Mesenteric fat pad (tissue), 1 donor: ENCODE measurements at places on chromosomes 7 and 10. TPM values are rescaled to one million over a fixed set of nuclear protein-coding genes. Genes with fewer than 3 reads are reported as not detected.

Gene ALOX5
- total RNA-seq = 36.8 TPM

Gene WIPF3
- 1.4 TPM for total RNA-seq

Gene AKR1E2
- 9.2 TPM for total RNA-seq

Gene CPSF4
- total RNA-seq = 54.7 TPM

GRCh38 chr7:105896407-105896911 lies 20.1 kb upstream of the ATXN7L1 start:
- no peak for DNase-seq

GRCh38 chr10:107418085-107418806 lies 253.7 kb upstream of the SORCS1 start:
- DNase-seq = no peak

DNA sequence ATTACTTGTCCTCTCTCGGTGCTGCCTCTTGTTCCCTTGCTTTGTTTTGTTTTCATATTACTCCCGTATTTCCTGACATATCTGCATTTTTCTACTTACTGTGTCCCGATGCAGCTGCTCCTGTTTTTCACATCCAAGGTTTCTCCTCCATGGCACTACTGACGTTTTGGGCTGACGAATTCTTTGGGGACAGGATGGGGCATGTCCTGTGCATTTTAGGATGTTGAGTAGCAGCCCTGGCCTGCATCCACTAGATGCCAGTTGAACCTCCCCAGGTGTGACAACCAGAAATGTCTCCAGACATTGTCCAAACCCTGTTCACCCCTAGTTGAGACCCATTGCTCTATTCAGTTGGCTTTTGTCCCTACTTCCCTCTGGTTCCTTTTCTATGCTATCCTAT lies 12.4 kb downstream of the ZNF789 start:
- no peak for DNase-seq

- DNase-seq = no peak
These were observed 338.4 kb downstream of the GALNT17 start for GRCh38 chr7:71470326-71470725.

GRCh38 chr7:97039374-97040065 lies 14.9 kb upstream of the DLX5 start:
- DNase-seq = no peak

GRCh38 chr10:31758495-31758894 lies 170.1 kb downstream of the ARHGAP12 start:
- no peak for DNase-seq

DNA sequence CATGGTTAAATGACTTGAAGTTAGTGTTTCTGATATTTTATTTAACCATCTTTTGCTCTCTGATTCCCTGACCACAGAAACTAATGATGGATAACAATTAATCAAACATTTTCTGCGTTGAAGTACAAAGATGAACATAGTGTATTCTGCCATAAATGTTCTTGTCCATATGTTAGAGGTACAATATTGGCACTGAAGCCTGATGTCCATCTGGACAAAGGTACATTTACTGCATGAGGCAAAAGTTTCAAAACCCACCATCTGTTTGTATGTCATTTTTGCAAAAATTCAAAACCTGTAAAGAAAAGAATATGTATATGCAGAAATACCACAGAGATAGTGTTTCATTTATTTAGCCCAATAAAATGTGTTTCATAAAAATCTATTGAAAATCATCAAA lies 861.5 kb downstream of the ANKRD7 start:
- no peak for DNase-seq

GRCh38 chr10:67819768-67820204 lies 18.2 kb downstream of the DNAJC12 start:
- DNase-seq = no peak

GRCh38 chr10:20195076-20195475 lies 378.8 kb downstream of the PLXDC2 start:
- no peak for DNase-seq

- no peak for DNase-seq
These were observed 5.6 kb upstream of the PCGF5 start for GRCh38 chr10:91214911-91215310.

- no peak for DNase-seq
These were observed 151.2 kb downstream of the AUTS2 start for GRCh38 chr7:69749372-69749979.

DNA sequence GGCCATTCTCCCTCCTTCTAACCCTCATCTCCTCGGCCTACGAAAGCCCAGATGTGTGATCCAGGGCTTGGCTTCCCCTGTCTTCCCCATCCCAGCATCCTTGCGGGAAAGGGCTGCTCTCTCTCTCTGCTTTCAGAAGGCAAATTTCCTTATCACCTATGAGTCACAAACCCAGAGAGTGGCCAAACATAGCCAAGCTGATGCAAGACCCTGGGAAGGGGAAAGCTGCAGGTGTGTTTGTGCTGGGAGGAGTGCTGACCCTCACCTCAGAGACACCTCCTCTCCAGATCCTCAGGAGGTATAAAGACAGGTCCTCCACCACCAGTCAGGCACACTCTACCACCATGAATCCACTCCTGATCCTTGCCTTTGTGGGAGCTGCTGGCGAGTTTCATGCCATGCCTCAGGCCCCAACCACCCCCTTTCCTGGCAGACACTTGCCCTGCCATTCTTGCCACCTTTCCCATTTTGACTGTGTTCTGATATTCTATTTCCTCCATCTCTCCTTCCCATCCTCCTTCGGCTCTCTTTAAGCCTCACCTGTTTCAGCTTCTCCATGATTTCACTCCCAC lies 10.6 kb upstream of the PRSS2 start:
- DNase-seq = peak; percentile 41

GRCh38 chr10:100146875-100147650 lies 38.8 kb downstream of the ERLIN1 start:
- no peak for DNase-seq

DNA sequence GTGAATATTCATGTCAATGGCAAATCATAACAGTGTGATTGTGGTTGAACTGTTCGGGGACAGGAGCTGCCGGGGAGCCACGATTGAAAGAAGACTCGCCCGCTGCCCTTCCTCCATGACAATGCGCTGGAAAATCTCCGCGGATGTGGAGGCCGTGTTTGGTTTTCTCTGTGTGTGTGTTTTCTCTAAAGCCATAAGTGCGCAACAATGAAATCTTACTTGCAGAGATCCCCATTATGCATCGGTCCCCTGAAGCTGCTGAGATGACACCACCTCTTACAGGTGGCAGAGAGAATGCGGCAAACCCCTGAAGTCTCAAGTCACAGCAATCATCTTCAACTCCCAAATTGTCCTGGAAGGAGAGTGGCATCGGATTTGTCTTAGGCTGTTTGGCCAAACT lies 442.3 kb upstream of the MKI67 start:
- no peak for DNase-seq
